Activated CD8-positive, alpha-beta memory T cell treated with anti-CD3 and anti-CD28 coated beads for 36 hours (primary cell): ENCODE measurements at places on chromosomes 3 and 15. TPM values are rescaled to one million over a fixed set of nuclear protein-coding genes. Genes with fewer than 3 reads are reported as not detected.

ESYT3 gene
- total RNA-seq, result 0.13 TPM

INSYN1 gene
- not detected for total RNA-seq

AP4E1 gene
- 21.5 TPM for total RNA-seq

CIDEC gene
- total RNA-seq, result not detected

IMP3 gene
- total RNA-seq, result 132 TPM

PDZRN3 gene
- total RNA-seq, result not detected

LRRC2 gene
- total RNA-seq, result not detected

COX17 gene
- 97.4 TPM for total RNA-seq

LDHAL6B gene
- not detected for total RNA-seq

PLSCR5 gene
- total RNA-seq, result not detected

SPINK8 gene
- total RNA-seq, result not detected

ISLR2 gene
- total RNA-seq, result not detected

IMPDH2 gene
- 466 TPM for total RNA-seq

ADAMTSL3 gene
- not detected for total RNA-seq

AZI2 gene
- 27.3 TPM for total RNA-seq

ADIPOQ gene
- total RNA-seq, result not detected

OSTN gene
- not detected for total RNA-seq

TUSC7 gene
- total RNA-seq, result not detected

PLAAT1 gene
- total RNA-seq, result not detected
